ENCODE measurements at places on chromosomes 6 and 20.
A peak's percentile ranks its signal among the peaks of the same experiment; 100 is the strongest.

DNA sequence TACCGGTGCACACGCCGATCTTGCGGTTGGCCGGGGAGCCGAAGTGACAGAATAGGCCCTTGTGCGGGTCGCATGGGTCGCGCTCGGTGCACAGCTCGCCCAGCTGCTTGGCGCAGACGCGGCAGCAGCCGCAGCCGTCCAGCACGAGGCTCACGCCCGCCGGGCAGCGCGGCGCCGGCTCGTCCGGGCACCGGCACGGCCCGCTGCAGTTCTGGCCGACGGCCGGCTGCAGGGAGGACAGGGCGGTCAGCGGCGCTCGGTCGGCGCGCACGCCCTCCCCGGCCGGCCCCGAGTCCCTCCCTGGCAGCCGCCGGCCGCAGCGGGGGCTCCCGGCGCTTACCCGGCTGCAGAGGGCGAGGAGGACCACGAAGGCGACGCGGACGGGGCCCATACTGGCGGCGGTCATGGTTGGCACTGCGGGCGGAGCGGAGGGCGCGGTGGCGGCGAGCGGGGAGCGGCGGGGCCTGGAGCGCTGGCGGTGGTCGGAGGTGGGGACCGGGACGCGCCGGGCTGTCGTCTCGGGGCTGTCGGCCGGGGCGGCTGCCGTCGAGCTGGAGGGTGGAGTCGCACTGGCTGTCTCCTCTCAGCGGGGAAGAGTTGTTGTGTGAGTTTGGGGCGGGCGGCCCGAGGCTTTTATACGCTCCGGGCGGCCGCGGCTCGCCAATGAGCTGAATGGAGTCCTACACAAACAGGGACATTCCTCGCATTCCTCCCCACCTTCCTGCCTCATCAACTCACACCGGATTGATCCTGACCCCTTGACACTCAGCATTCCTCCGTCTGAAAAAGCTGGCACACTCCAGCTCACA, at the start of gene CCN2:
TSS of gene CCN2 (minus strand) at position 606 of the 809 bp plus-strand sequence. CDS start at position 406, 200 bp downstream.
- peak; percentile 96 for DNase-seq

GRCh38 chr20:48703511-48704219, 124.1 kb downstream of the PREX1 start:
- DNase-seq: no peak

DNA sequence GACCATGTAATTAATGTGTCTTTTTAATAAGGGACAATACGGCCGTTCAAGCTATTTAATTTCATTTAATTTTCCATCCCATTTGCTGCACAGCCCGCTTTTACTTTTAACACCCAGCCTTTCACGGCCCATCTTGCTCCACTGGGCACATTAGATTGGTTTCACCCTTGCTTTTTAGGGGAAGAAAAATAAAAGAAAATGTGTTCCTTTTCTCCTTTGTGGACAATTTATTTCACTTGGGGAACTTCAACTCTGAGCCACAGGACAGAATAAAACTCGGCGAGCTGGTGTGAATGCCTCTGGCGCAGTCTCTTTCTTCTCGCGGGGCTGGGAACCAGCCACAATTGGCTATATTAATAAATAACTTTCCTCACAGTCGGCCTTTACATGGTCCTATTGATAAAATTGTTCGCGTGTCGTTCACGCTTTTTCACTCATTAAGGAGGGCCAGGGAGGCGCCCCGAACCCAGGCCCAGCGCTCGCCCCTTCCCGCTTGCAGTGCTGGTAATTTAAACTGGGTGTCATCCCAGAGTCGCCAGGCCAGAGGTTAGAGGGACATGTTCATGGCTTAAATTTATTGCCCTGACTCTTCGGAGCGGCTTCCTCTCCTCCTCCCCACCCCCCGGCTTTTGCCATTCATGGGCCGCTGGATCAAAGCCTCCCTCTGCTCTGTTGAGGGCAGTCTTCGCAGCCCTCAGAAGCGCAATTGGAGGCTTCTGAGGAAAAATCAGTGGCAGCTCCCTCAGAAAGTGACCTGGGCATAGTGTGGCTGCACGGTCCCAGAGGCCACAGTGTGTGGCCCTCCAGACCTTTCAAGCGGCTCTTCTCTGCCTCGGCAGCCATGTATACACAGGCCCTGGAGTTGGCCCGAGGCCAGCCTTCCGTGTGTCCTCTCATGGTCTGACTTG, 2.2 kb upstream of the PRDM13 start:
- DNase-seq: no peak

DNA sequence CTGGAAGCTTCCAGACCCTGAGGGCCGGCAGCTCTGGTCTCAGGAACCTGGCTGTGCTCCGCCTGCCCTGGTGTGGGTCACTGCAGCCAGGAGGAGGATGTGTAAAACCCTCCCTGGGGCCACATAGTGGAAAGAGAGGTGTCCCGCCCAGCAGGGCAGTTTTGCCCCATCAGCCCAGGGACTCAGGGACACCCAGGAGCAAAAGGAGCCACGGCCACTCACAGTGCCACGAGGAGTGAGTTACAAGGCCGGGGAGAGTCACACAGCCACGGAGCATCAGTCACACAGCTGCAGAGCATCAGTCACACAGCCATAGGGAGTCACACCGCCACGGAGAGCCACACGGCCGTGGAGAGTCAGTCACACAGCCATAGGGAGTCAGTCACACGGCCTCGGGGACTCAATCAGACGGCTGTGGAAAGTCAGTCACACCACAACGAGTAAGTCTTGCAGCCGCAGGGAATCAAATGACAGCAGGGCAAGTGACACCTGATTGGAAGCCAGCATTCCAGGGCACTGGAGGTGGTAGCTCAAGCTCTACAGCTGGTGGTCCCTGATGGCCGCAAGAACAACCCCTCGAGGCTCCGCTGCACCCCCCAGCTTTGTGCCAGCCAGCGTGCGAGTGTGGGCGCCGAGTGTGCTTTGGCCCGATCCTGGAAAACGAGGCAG, 60.9 kb downstream of the DLL1 start:
- DNase-seq: no peak

DNA sequence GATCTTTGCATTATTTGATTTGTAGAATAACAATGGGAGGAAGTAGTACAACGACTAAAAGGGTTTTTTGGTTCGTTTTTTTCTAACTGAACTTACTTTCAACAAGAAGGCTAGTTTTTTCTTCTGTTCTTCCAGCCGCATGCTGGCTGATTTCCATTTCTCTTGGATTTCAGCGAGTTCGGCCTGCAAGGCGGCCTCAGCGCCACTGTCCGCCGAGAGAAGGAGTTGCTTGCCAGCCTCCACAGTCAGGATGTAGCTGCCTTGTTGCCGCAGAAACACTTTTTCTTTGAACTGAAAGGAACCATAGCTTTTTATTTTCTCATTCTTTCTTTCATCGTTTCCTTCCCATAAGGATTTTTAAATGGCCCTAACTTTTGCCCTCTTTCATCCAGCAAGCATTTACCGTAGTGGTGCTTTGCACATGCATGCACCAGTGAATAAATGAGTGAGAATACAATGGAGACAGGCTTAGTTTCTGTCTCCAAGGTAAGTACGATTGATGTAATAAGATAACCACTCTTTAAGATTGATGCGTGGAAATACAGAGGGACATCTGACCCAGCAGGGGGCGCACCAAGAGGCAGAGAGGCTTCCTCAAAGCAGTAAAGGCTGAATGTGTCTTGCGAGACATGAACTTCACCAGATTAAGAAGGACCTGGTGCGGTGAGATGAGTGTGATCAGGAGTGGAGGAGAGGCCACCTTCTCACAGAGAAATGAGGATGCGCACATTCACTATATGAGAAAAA, 398.8 kb downstream of the ESR1 start:
- DNase-seq: no peak

DNA sequence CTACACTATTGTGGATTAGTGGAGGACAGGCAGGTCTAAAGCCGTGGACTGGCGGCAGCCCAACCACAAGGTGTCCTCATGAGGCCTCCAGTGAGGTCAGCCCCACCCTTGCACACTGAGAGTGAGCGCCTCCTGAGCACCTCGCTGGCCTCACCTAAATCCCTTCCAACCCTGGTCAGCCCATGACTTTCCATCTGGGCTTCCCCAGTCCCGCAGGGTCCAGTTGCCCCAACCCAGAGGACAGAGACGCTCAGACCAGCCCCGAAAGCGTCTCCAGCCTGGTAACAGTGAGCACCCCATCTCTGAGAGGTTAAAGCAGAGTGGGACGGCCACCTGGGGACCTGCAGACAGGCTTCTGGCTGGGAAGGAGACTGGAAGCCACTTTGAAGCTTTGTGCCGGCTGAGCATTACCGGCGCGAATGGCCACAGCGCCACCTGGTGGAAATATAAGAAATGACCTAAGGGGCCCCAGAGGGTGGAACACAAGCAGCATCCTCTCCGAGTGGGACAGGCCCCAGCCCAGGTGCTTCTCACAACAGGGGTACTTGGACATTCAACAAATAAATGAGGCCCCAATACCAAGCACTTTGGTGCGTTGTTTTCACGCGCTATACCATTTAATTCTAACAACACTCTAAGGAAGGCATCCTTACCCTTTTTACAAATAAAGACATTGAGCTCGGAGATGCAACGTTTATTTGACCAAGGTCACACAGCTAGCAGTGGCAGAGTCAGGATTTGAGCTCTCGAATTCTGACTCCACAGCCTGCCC, 65.7 kb upstream of the TOP1 start:
- DNase-seq: no peak

DNA sequence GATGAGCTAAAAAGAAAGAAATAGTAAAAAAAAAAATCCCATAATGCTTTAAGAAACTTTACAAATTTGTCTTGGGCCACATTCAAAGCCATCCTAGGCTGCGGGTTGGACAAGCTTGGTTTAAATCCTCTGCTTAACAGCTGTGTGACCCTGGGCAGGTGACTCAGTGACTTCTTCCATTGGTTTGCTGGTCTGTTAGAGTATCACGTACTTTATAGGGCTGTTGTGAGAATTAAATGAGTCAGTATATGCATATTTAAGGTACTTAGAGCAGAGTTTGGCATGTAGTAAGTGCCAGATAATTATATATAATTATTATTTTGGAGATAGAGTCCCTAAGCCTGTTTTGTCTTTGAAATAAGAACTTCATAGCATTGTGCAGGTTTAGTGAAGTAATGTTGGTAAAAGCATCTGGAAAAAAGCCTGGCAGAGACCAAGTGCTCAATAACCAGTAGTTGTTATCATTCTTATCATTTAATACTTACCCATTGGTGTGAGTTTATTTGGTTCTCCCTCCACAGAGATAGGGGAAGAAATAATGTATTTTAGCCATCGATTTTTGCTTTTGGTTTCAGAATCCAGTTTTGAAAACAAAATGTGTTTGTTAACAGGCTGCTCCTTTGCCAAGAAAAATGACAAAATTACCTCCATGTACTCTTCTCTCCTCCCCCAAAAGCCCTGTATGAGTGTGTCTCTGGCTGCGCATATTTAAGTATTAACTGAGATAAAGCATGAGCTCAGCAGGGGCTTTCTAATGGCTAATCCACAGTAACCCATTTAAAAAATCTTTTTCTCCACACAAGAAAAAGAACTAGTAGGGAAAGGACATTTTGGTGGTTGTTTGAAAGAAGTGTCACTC, 67.2 kb downstream of the FOXO3 start:
- DNase-seq: no peak

GRCh38 chr6:144338951-144339700, 54.0 kb downstream of the UTRN start:
- no peak for DNase-seq

DNA sequence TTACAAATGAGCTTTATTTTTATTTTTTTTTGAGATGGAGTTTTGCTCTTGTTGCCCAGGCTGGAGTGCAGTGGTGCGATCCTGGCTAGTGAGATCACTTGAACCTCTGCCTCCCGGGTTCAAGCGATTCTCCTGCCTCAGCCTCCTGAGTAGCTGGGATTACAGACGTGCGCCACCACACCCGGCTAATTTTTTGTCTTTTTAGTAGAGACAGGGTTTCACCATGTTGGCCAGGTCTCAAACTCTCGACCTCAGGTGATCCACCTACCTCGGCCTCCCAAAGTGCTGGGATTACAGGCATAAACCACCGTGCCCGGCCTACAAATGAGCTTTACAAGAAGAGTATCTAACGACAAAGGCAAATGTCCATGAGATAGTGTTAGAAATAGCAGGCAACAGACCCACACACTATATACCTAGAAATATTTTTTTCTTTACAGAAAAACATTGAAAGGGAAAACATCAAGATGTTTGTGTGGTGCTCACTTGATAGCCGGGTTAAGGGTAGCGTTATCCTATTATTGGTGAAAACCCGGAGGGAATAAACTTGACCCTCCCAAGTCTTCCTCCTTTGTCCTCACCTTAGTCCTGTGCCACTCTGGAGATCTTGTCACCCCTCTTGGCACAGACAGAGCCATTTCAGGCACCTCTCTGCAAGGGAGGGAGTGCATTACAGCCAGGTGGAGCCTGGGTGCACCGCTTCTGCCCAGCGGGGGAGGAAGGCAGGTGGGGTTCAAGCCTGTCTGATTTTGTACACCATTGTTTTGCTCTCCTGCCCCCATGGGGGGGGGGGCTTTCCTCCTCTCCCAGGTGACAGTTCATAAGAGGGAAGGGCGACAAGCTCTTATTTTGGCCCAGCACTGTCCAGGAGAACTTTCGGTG, 21.0 kb upstream of the AVP start:
- no peak for DNase-seq

DNA sequence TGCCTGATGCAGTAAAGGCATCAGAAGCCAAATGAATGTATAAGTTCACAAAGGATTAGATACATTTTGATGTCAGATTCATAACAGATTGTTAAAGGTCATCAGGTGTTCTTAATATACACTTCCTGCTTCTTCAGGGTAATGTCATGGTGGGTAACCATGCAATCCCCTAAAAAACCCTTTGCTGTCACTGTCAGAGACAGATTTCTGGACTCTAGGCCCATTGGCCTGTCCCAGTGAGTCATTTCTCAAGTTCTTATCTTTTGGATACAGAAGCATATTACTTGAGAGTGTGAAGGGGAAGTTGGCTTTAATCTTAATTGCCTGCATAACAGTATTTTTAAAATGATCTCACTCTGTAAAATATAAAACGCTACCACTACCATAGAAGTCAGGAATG, 895.6 kb upstream of the MAP3K7 start:
- no peak for DNase-seq

- no peak for DNase-seq
These were observed 129.8 kb downstream of the CD164 start for GRCh38 chr6:109252261-109253041.

GRCh38 chr20:64076061-64076997, 3.0 kb downstream of the RGS19 start:
- no peak for DNase-seq

- DNase-seq: no peak
These were observed 76.2 kb downstream of the ATXN1 start for GRCh38 chr6:16684896-16685554.

GRCh38 chr20:62252342-62252966, 14.1 kb downstream of the OSBPL2 start:
- DNase-seq: no peak

Data from HFF-Myc (cell line).